CD4-positive, alpha-beta memory T cell (primary cell): ENCODE measurements at places on chromosomes 2 and 18. TPM values are rescaled to one million over a fixed set of nuclear protein-coding genes. Genes with fewer than 3 reads are reported as not detected.
A peak's percentile ranks its signal among the peaks of the same experiment; 100 is the strongest.

GRCh38 chr2:149258531-149258930 lies 71.9 kb upstream of the LYPD6 start:
- no peaks in the 10 kb centered on the region for H3K36me3 ChIP-seq
- no peak for DNase-seq
- H3K4me1 ChIP-seq = no peaks in the 10 kb centered on the region
- H3K27me3 ChIP-seq = no peaks in the 10 kb centered on the region

DNA sequence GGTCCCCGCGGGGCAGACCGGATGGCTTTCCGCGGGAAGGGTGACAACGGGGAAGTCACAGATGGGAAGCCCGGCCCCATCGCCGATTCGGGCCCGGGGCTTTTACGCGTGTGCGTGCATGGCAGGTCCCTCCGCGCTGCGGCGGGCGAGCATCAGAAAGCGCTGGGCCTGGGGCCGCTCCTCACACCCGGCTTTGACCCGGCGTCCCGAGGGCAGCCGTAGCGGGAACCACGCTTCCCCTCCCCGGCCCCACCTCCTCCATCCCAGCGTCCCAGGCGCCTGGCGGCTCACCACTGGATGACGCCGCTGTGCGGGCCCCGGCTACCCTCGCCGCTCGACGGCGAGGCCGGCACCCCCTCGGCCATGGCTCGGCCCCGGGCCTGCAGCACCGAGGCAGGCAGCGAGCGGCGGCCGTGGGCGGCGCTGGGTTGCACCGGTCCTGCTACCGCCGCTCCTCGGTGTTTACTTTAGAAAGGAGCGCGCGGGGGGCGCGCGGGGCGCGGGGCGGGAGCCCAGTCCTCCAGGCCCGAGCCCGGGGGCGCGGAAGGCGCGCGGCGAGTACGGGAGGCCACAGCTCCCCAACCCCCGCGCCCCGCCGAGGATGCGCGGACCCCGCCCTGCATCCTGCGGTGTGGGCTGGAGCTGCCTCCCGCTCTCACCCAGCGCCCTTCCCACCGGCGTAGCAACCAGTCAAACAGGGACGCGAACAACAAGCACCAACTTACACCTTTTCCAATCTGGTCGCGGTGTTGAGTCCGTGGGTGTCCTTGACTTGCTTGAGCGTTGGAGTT lies 806 bp downstream of the RFX8 start:
- peak overlapping the region; percentile 26 for H3K4me3 ChIP-seq
- peak; percentile 39 for DNase-seq
- H3K4me1 ChIP-seq = peaks cover 17% of the 10 kb centered on the region
- H3K27ac ChIP-seq = no peak overlapping the region
- H3K36me3 ChIP-seq = no peaks in the 10 kb centered on the region
- no peaks in the 10 kb centered on the region for H3K27me3 ChIP-seq

GRCh38 chr2:9844036-9844483 lies 786 bp downstream of the TAF1B start:
- peak overlapping the region; percentile 92 for H3K4me3 ChIP-seq
- DNase-seq = no peak
- peaks cover 41% of the 10 kb centered on the region for H3K4me1 ChIP-seq
- H3K27ac ChIP-seq = peak overlapping the region; percentile 76
- H3K27me3 ChIP-seq = no peaks in the 10 kb centered on the region
- H3K36me3 ChIP-seq = peaks cover 8% of the 10 kb centered on the region

DNA sequence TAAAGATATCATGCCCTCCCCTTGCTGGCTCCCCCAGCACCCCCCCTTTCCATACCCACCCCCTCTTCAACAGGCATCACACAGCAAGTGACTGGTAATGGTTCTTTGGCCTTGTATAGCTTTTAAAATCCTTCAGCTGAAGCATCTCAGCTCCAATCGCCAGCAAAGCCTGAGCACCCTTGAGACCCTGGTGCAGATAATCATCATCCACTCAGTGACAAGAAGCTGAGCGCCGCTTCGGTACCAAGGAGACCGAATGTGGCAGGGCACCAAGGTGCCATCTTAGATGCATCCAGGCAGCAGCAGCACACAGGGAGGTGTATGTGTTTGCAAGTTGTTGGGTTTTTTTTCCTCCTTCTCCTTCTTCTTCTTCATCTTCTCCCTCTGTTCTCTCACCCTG lies 232.7 kb downstream of the BCL11A start:
- H3K27ac ChIP-seq = no peak overlapping the region
- no peak overlapping the region for H3K4me3 ChIP-seq
- no peaks in the 10 kb centered on the region for H3K36me3 ChIP-seq
- no peaks in the 10 kb centered on the region for H3K4me1 ChIP-seq
- no peak for DNase-seq
- H3K27me3 ChIP-seq = no peaks in the 10 kb centered on the region

DNA sequence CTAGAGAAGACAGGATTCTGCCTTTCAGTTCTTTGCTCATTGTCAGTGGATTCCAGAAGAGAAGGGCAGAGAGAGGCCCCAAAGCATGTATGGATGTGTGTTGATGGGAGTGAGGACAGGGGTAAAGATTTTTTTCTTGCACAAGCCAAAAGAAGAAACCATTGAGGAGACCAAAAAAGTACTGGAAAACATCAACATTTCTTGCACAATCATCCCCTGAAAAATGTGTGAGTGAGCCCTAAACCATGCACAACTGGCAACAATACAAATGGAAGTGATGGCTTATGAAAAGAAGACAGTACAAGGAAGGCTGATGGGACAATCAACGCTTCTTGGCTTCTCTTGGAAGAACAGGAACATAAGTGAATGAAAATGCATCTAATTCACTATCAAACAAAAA lies 5.6 kb upstream of the SMAD7 start:
- peaks cover 28% of the 10 kb centered on the region for H3K4me1 ChIP-seq
- no peak for DNase-seq
- no peaks in the 10 kb centered on the region for H3K27me3 ChIP-seq
- no peaks in the 10 kb centered on the region for H3K36me3 ChIP-seq

DNA sequence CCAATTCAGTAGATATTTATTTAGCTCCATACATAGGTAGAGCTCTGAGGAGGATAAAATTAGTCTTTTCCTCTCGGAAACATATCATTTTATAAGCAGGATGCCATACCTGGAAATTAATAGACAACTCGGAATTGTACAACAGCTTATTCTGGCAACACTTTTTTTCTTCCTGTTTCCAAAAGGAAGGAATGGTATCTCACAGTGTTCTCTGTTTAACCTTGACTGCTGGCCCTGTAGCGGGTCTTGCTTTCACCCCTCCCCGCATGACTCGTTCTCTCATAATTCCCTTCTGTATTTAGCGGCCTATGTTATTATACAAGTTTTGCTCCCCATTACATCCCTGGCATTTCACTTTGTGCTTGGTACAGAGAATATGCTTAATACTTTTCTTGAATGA lies 2.5 kb upstream of the KYNU start:
- H3K4me1 ChIP-seq = no peaks in the 10 kb centered on the region
- no peaks in the 10 kb centered on the region for H3K36me3 ChIP-seq
- no peaks in the 10 kb centered on the region for H3K27me3 ChIP-seq

- H3K4me3 ChIP-seq = no peak overlapping the region
- H3K27me3 ChIP-seq = no peaks in the 10 kb centered on the region
- H3K27ac ChIP-seq = no peak overlapping the region
Observed at GRCh38 chr2:95079199-95079683, 42.4 kb downstream of the MRPS5 start.

- H3K27me3 ChIP-seq = no peaks in the 10 kb centered on the region
- H3K36me3 ChIP-seq = peaks cover 20% of the 10 kb centered on the region
- H3K4me3 ChIP-seq = no peak overlapping the region
Observed at GRCh38 chr2:69462780-69463179, 25.5 kb upstream of the NFU1 start.

GRCh38 chr2:177547122-177547521 lies 154.5 kb downstream of the AGPS start:
- H3K27me3 ChIP-seq = no peaks in the 10 kb centered on the region
- H3K36me3 ChIP-seq = no peaks in the 10 kb centered on the region
- no peak for DNase-seq
- peaks cover 3% of the 10 kb centered on the region for H3K4me1 ChIP-seq
- H3K4me3 ChIP-seq = no peak overlapping the region
- no peak overlapping the region for H3K27ac ChIP-seq

GRCh38 chr18:58351776-58352175 lies 277.1 kb downstream of the ALPK2 start:
- no peak for DNase-seq
- H3K36me3 ChIP-seq = no peaks in the 10 kb centered on the region
- H3K27ac ChIP-seq = no peak overlapping the region
- no peak overlapping the region for H3K4me3 ChIP-seq
- H3K27me3 ChIP-seq = no peaks in the 10 kb centered on the region

DNA sequence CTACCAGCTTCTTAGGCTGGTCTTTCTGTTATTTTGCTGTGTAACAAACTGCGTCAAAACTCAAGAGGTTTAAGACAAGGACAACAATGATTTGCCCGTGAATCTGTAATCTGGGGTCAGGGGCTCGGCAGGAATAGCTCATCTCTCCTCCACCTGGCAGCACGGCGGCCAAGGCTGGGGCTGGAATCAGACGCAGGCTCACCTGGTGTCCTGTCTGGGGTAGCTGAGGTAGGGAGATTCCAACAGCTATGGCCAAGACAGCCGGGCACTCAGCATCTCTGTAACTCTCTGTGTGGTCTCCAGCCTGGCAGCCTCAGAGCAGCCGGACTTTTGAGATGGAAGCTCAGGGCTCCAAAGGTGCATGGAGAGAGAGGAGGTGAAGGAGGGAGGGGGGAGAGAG lies 42.3 kb downstream of the DNER start:
- no peaks in the 10 kb centered on the region for H3K27me3 ChIP-seq
- no peak overlapping the region for H3K4me3 ChIP-seq
- H3K27ac ChIP-seq = no peak overlapping the region
- DNase-seq = no peak

DNA sequence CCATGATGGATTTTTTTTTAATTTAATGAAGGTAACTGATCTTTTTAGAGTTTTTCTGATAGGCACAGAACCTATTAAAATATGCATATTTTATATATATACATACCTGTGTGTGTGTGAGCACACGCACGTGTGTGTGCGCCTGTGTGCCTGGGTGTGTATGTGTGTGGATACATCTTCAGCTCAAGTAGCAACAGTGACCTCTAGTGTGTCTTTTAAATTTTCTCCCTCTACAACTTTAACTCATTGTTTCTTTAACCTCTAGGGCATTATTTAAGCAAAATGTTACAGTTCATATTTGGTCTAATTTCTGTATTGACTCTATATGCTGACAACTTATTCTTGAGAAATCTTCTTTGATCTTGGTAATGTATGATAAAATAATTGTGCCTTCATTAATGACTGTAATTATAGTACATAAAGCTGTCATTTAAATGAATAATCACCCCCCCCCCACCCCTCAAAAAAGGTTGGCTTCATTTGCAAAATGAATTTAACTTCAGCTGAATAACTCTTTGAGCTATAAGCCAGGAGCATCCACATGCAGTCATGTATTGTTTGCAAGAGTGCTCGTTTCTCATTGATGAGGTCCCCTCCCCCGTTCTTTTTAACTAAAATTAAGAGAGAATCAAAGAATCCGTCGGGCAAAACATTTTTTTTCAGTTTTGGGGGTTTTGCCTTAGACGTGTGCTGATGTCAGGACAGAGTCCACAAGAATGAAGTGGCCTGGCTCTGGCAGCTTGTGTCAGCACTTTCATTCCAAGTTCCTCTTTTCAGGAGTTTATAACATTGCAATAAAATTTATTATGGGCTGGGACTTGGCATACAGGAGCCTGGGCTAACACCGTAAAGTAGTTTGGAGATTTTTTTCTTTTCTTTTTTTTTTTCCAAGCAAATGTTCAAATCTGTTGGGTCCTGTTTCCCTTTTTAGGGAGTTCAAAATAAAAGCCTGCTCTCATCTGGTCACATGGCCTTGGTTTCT lies 80.0 kb downstream of the ETAA1 start:
- H3K36me3 ChIP-seq = no peaks in the 10 kb centered on the region
- no peak overlapping the region for H3K27ac ChIP-seq
- no peak for DNase-seq
- H3K4me3 ChIP-seq = no peak overlapping the region

DNA sequence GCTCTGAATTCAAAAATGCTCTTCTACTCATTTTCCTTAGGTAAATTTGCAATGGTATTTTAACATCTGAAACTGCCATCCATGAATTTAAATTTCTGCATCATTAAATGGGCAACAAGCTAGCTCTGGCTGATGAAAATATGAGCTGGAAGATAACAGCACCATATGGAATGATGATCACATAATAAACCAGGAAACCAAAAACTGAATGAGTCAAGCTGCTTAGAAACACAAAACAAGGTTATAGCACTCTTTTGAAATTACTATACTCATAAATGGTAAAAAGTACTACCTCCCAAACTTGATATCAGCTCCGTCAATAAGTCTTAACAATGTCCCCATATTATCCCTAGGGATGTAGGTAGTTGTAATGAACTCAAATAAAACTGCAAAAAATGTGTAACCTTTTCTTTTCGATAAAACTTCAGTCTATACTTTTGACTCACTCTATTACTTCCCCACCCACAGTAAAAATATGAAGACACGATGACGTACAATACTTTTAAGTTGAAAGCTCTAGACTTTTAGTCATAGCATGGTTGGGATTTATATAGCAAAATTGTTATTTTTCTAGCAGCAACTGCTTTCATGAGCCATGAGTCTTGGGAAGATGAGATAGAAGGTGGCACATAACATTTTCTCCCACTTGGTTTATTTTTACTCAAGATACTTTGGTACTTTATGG lies 396.7 kb downstream of the CDH2 start:
- H3K27ac ChIP-seq = no peak overlapping the region
- no peaks in the 10 kb centered on the region for H3K4me1 ChIP-seq
- DNase-seq = no peak
- H3K27me3 ChIP-seq = no peaks in the 10 kb centered on the region
- no peak overlapping the region for H3K4me3 ChIP-seq
- no peaks in the 10 kb centered on the region for H3K36me3 ChIP-seq

- no peak overlapping the region for H3K4me3 ChIP-seq
- no peaks in the 10 kb centered on the region for H3K27me3 ChIP-seq
- H3K27ac ChIP-seq = no peak overlapping the region
Observed at GRCh38 chr18:11215216-11215615, 65.8 kb upstream of the PIEZO2 start.

DNA sequence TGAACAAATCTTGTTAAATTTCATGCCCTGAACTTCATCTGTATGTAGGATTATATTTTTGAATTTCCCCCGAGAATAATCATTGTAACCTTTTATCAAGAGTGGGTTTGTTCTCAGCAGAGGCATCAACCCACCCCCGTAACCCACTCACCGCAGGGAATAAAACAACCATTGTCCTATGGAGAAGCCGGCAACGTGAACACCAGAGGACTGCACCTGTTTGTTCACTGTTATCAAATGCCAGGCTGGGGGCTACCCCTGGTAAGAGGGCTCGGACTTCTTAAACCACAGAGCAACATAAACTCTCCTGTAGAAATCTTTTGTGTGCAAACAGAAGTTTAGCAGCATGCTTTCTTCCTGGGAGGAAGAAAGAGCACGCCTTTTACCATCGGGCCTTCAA lies 610.4 kb downstream of the ERBB4 start:
- no peaks in the 10 kb centered on the region for H3K4me1 ChIP-seq
- H3K27me3 ChIP-seq = no peaks in the 10 kb centered on the region
- no peak overlapping the region for H3K27ac ChIP-seq
- no peak overlapping the region for H3K4me3 ChIP-seq

- H3K4me1 ChIP-seq = no peaks in the 10 kb centered on the region
- DNase-seq = no peak
- no peaks in the 10 kb centered on the region for H3K36me3 ChIP-seq
- no peak overlapping the region for H3K27ac ChIP-seq
Observed at GRCh38 chr2:68564426-68564825, 79.0 kb upstream of the PROKR1 start.

The IL1RL1 gene
- 0.26 TPM for total RNA-seq

The CERKL gene
- 0.11 TPM for total RNA-seq

The EFHD1 gene
- total RNA-seq = 1.5 TPM

The WDR12 gene
- 21.3 TPM for total RNA-seq
